Left lung (tissue), 14 donors: ENCODE measurements at places on chromosomes 2 and 18. TPM values are rescaled to one million over a fixed set of nuclear protein-coding genes. Genes with fewer than 3 reads are reported as not detected.

DNA sequence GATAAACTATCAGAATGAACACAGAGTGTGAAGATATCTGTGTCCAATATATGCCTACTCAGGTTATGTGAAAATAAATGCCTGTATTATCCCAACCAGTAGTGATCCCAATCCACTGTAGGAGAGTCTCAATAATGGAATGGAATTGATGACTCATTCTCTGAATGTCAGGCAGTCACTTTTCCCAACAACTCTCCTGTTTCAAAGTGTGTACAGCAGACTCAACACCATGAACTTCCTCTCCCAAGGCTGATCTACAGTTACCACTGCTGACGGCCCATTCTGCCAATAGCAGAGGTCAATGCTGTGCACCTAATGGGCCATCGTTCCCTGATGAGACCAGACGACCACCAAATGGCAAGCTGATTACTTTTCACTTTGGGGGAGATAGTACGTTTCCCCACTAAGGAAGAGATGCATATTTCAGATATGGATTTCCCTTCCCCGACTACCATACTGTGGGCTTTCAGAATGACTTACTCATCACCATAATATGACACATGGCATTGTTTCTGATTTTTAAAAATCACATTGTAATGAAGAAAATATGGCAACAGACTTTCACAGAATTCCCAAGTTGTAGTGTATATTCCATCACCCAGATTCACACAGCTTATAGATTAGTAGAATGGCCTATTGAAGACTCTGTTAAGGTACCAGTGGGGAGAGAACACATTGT is 601.7 kb upstream of the VRK2 start:
- H3K4me3 ChIP-seq = no peak overlapping the region
- no peaks in the 10 kb centered on the region for H3K27me3 ChIP-seq
- no peak overlapping the region for H3K27ac ChIP-seq
- no peaks in the 10 kb centered on the region for H3K4me1 ChIP-seq

Gene ZAP70
- total RNA-seq = 5.6 TPM

DNA sequence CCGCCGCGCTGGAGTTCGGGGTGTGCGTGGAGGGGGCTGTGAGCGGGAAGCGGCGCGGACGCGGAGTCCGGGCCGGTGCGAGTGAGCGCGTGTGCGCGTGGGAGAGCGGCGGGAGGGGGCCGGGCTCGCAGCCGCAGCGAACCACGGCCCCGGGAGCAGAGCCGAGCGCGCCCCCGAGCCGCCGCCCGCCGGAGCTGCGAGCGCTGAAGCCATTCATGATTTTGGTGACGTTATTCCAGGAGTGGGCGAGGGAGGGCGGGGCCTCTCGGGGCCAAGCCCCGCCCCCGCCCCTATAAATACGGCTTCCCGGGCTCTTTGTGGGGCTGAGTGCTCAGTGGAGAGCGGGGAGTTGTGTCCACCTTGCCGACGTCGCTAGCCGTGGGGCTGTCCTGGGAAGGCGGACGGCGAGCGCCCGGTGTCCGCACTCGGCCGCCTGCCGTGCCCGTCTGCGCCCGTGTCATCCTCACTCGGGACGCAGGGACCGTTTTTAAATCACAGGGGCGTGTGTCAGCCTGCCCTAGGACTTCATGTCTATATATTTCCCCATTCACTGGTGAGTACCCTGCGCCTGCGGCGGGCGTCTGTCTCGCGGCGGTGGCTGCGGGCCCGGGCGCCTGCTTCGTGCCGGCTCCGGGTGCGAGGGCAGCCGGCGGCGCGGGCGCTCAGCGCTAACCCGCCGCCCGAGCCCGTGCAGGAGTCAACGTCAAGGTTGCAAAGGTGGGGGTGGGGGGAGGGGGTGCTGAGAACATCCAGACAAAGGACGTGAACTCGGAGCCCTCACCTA is at the start of gene LBH:
LBH (plus strand) TSS at position 323 of the 784 bp plus-strand sequence; CDS start at position 528, 205 bp downstream.
- H3K36me3 ChIP-seq = peaks cover 7% of the 10 kb centered on the region
- DNase-seq = peak; percentile 84
- no peaks in the 10 kb centered on the region for H3K27me3 ChIP-seq

DNA sequence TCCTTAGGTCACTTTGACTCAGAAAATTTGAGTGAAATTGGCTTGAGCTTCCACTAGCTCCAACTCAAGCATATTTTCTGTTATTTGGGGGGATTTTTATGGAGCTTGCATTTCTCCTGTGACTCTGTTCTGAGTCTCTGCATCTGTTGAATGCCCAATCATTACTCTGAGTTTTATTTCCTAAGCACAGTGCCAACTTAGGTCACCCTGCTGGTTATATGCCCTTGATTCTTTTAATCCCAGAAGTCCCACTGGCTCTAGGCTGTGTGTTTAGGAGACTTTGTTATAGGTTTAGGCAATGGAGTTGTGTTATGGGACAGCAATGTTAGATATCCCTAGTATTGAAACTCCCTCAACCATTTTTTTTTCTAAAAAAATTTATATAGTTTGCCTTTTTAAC is 198.2 kb upstream of the DTNA start:
- H3K4me3 ChIP-seq = no peak overlapping the region

Gene CDK5R2
- total RNA-seq = not detected

GRCh38 chr2:239975665-239976064 is 49.5 kb downstream of the NDUFA10 start:
- no peaks in the 10 kb centered on the region for H3K36me3 ChIP-seq
- H3K4me3 ChIP-seq = no peak overlapping the region
- no peak for DNase-seq

- H3K4me1 ChIP-seq = peaks cover 22% of the 10 kb centered on the region
- no peaks in the 10 kb centered on the region for H3K36me3 ChIP-seq
- H3K27ac ChIP-seq = no peak overlapping the region
- no peak overlapping the region for H3K4me3 ChIP-seq
- no peaks in the 10 kb centered on the region for H3K27me3 ChIP-seq
Observed at GRCh38 chr18:48548921-48549320, 10.1 kb downstream of the CTIF start.

DNA sequence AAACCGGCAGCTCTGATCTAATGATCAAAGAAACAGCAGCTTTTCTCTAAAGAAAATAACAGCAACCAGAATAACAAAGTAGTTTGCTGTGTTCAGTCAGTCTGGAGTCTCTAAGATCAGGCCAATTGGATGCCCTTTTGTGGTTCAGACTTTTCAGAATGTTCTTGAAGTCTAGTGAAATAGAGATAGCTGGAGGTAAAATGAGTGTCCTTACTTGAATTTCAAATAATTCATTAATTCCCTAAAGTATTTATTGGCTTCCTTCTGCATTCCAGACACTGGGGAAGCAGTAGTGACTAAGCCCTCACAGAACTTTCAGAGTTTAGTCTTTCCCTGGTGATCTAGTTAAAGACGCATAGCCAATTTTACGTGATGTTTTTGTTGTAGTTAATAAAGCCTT is 58.7 kb downstream of the C18orf54 start:
- no peak overlapping the region for H3K27ac ChIP-seq
- H3K4me1 ChIP-seq = no peaks in the 10 kb centered on the region
- no peaks in the 10 kb centered on the region for H3K36me3 ChIP-seq
- DNase-seq = no peak

GRCh38 chr2:180099308-180099707 is 92.2 kb upstream of the CWC22 start:
- H3K27me3 ChIP-seq = no peaks in the 10 kb centered on the region
- no peak for DNase-seq
- H3K4me1 ChIP-seq = no peaks in the 10 kb centered on the region
- H3K4me3 ChIP-seq = no peak overlapping the region
- H3K27ac ChIP-seq = no peak overlapping the region

Gene TCF7L1
- total RNA-seq = 16.4 TPM

Gene MYOM1
- total RNA-seq = 1.7 TPM

Gene MAPK4
- 0.55 TPM for total RNA-seq

Gene RBBP8
- total RNA-seq = 47.6 TPM

DNA sequence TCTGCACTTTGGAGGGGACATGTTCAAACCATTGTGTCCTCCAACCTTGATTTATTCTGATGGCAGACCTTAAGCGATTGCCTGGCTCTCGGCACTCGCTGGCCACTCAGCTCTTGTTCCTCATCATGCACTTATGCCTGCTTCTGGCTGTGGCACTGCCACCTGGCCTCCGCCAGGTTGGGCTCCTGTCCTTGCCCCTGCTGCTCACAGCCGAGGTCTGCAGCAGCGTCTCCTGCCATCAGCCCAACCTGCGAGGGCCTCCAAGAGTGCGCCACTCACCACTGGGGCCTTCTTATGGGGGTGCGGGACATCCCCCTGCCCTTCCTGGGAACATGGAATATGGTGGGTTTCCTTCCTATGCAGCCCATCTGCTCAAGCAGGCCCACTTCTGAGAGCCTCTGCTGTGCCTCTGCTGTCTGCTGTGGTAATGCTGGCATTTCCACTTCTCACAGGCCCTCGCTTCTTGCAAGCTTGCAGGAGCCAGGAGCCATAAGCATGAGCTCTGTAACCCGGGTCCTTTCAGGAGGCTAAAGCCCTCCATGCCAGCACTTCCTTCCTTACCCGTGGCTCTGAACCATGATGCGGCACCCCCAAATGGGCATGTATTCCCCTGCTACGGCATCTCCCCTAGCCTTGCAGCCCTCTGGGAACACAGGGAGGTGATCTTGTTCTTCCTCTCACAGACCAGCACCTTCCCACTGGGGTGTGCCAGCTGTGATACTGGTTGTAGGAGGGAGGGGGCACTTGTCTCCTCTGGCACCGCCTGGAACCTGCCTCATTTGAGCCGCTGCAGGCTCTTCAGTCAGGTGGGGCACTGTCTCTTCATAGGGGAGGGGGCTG is 58.6 kb upstream of the HS6ST1 start:
- no peaks in the 10 kb centered on the region for H3K27me3 ChIP-seq
- no peak overlapping the region for H3K27ac ChIP-seq
- DNase-seq = no peak
- no peak overlapping the region for H3K4me3 ChIP-seq
- H3K4me1 ChIP-seq = peaks cover 42% of the 10 kb centered on the region

DNA sequence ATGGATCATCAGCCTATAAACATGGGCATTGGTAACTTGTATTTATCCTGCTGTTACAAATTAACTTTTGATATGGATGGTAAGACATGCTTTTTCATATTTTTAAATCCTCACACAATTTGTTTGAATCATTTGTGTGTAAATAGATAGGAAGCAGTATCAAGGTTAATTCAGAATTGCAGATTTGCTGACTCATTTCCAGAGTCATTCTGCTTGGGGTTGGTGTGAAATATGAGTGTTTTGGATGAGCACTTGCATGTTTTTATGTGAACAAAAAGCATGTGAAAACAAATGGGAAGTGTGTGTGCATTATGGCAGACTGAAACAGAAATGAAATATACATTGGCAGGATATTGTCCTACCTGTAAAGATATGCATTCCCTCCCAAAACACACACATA is 11.8 kb downstream of the CCDC85A start:
- no peaks in the 10 kb centered on the region for H3K36me3 ChIP-seq
- no peaks in the 10 kb centered on the region for H3K27me3 ChIP-seq
- no peaks in the 10 kb centered on the region for H3K4me1 ChIP-seq
